Breast epithelium (tissue), 4 donors: ENCODE measurements at places on chromosomes 2 and 18.

GRCh38 chr2:104673225-104673624 lies 180.7 kb upstream of the POU3F3 start:
- no peak overlapping the region for H3K27ac ChIP-seq
- H3K36me3 ChIP-seq = no peaks in the 10 kb centered on the region
- H3K27me3 ChIP-seq = no peaks in the 10 kb centered on the region
- H3K4me3 ChIP-seq = no peak overlapping the region
- no peak for DNase-seq

- no peaks in the 10 kb centered on the region for H3K27me3 ChIP-seq
- no peaks in the 10 kb centered on the region for H3K36me3 ChIP-seq
- no peaks in the 10 kb centered on the region for H3K4me1 ChIP-seq
- DNase-seq = no peak
Observed at GRCh38 chr2:75428060-75428459, 132.7 kb downstream of the EVA1A start.

- H3K36me3 ChIP-seq = no peaks in the 10 kb centered on the region
- no peak overlapping the region for H3K4me3 ChIP-seq
- no peak overlapping the region for H3K27ac ChIP-seq
- H3K4me1 ChIP-seq = no peaks in the 10 kb centered on the region
Observed at GRCh38 chr2:135916207-135916606, 40.0 kb upstream of the MCM6 start.

DNA sequence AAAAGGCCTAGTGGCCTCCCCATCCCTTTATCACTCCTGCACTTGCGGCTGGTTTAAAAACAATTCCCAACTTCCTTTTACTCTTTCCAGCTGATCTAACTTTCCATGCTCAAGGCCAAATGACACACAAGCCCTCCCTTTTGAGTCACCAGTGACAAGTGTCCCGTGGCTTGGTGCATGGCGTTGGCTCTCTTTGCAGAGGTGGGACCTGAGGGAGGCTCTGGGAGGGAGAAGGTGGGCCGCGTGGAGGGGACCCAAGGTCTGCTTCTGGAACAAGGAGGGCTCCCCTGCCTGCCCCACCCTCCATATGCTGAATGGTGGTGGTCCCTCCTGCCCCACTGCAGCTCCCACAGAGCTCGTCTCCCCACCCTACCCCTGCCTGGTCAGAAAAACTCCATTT lies 30.8 kb upstream of the HPCAL1 start:
- no peaks in the 10 kb centered on the region for H3K36me3 ChIP-seq
- no peaks in the 10 kb centered on the region for H3K27me3 ChIP-seq
- no peak overlapping the region for H3K4me3 ChIP-seq
- DNase-seq = no peak
- no peaks in the 10 kb centered on the region for H3K4me1 ChIP-seq

DNA sequence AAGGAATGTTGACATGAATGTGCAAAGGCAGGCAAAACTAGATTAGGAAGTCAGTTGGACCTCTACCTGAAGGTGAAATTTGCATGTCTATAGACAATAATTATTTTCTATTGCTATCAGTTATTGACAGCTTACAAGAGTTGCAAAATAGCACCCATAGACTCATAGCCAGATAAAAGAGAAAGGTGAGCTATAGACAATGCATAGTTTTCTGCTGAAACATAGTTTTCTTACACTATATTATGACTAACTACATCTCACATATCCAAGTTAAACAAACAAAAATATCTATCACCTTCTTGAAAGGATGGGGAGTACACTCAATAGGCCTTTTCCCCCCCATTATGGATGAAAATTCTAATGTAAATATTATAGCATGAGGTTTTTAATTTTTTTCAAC lies 305.0 kb downstream of the PTH2R start:
- DNase-seq = no peak
- H3K27me3 ChIP-seq = no peaks in the 10 kb centered on the region
- no peaks in the 10 kb centered on the region for H3K4me1 ChIP-seq
- no peak overlapping the region for H3K27ac ChIP-seq
- H3K4me3 ChIP-seq = no peak overlapping the region
- H3K36me3 ChIP-seq = no peaks in the 10 kb centered on the region

DNA sequence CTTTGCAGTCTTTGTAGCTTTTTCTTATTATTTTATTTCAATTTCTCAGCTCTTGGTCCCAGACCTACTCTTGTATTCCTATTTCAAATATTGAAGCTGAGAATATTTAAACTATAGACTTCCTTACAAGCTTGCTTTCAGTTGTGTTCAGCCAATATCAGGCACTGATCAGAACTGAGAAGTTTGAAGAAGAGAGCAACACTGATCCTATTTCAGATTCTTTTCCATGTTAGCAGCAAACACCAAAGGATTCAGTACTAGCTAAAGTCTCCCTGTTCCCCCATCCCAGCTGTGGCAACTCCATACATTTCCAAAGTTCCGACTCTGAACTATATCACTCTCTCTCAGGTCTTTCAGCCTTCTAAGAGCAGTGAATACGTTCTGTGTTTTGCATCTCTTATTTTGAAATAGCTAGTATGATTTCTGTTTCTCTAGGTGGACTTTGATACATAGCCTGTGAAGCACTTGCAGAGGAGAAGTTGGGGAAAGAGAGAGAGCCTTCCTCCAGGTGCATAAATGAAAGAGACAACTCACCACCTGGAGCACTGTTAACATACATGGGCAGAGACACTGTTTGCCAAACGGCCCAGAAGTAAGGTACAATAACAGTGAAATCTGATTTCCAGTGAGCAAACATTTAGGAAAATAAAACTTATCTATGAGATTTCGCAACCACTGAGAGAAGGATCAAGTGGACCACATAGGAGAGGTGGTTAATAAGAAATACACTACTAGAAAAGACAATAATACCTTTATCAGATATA lies 135.0 kb upstream of the ZNF804A start:
- H3K4me3 ChIP-seq = no peak overlapping the region
- no peak for DNase-seq
- no peaks in the 10 kb centered on the region for H3K27me3 ChIP-seq
- H3K4me1 ChIP-seq = no peaks in the 10 kb centered on the region

- H3K36me3 ChIP-seq = no peaks in the 10 kb centered on the region
- no peak overlapping the region for H3K4me3 ChIP-seq
- peaks cover 15% of the 10 kb centered on the region for H3K4me1 ChIP-seq
Observed at GRCh38 chr2:224520064-224520463, 65.1 kb downstream of the CUL3 start.

- H3K36me3 ChIP-seq = no peaks in the 10 kb centered on the region
- H3K27me3 ChIP-seq = no peaks in the 10 kb centered on the region
- DNase-seq = no peak
- no peak overlapping the region for H3K27ac ChIP-seq
- no peaks in the 10 kb centered on the region for H3K4me1 ChIP-seq
Observed at GRCh38 chr2:102110171-102110570, 32.4 kb upstream of the IL1R1 start.

DNA sequence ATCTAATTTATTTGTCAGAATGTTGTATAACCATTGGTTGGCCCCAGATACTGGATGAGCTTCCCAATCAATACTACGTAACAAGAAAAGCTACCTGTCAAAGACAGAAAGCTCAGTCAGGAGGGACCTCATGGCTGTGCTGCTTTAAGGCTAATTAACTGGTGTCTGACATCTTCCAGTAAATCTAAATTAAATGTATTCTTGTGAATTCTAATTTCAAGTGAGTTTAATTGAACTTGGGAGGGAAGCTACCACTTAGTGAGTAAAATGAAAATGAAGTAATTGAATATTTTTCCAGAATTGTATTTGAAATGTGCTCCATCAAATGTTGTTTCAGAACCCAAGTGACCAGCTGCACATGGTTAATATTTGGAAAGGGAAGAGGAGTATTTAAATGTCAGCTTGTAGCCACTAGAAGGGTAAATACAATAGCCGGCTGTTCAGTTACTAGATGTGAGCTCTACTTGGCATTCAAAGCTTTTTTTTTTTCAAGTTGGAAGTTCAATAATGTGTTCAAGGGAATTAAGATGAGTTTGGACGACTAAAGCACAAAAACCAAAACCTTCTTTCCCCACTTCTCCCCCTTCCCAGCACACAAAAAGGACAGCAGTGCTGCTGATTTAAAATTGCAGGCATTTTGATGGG lies 62.0 kb downstream of the GPR39 start:
- H3K36me3 ChIP-seq = no peaks in the 10 kb centered on the region
- H3K4me3 ChIP-seq = no peak overlapping the region
- no peak for DNase-seq
- H3K4me1 ChIP-seq = no peaks in the 10 kb centered on the region
- no peaks in the 10 kb centered on the region for H3K27me3 ChIP-seq

DNA sequence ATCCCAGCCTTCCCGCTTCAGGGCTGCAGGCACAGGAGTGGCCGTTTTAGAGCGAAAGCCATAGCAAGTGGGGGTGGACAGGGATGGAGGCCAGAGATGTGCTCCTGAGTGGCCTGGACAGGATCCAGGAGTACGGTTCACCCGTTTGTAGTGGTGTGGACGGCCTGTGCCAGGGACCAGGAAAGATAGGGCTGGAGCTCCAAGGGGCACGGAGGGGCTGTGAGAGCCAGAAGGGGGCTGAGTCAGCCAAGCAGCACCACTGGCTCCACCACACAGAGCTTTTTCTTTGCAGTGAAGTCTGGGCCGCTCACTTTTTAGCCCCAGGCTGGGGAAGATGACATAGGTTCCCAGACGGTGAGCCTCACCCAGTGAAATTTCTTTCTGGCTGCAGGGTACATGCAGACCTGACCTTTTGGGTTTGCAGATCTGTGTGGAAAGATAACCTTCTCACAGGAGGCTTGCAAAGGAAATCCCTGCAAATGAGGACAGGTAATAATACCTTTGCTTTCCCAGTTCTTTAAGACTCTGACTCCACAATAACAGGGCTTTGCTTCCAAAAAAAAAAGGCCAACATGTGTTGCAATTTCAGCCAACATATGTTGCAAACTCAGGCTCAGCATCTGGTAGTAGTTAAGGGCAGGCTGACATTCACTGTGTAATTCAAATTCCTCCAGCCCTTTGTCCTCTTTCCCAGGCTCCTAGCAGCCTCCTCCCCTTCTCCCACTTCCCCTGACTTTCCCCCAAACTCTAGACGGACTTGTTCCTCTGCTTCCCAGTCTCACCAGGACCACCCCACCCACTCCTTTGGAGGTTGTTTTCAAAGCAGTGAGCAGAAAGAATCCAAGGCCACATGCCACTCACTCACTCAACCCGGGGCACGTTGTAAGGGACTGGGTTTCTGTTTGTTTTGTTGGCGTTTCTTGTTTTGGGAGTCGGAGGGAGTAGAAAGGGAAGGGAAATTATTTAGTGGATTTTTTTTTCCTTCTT lies 20.3 kb upstream of the LAPTM4A start:
- no peaks in the 10 kb centered on the region for H3K27me3 ChIP-seq
- no peaks in the 10 kb centered on the region for H3K36me3 ChIP-seq
- DNase-seq = no peak
- peak overlapping the region; percentile 83 for H3K27ac ChIP-seq

DNA sequence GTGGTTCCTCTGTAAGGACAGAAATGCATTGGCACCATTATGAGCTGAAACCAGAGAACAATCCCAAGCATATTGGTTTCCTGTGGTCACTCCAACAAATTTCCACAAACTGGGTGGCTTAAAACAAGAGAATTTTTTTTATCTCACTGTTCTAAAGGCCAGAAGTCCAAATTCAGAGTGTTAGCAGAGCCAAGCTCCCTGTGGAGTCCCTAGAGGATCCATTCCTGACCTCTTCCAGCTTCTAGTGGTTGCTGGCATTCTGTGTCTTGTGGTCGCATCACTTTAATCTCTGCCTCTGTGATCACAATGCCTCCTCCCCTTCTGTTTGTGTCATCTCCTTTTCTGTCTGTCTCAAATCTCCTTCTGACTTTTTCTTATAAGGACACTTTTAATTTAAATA lies 380.3 kb downstream of the NYAP2 start:
- no peaks in the 10 kb centered on the region for H3K4me1 ChIP-seq
- H3K36me3 ChIP-seq = no peaks in the 10 kb centered on the region
- H3K27ac ChIP-seq = no peak overlapping the region
- H3K4me3 ChIP-seq = no peak overlapping the region
